ENCODE measurements at places on chromosomes 7 and 10.

GRCh38 chr10:72783410-72783833 is 91.5 kb downstream of the MCU start:
- DNase-seq = no peak

DNA sequence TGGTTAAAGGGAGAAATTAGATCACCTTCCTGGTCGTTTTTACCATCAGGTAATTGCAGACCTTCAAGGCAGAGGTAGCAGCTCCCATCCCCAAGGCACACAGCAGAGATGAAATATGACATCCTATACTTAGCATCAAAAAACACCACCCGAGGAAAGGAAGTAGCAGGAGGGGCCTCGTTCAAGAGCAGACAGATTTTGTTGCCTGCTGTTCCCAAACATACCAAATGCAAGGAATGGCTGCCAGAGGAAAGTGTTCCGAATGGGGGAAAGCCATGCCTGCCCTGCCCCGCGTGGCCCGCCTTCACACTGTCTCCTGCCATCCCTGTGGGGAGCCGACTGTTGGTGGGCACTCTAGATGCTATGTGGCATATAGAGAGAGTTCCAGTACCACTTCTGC is 18.0 kb downstream of the FKBP6 start:
- DNase-seq = no peak

DNA sequence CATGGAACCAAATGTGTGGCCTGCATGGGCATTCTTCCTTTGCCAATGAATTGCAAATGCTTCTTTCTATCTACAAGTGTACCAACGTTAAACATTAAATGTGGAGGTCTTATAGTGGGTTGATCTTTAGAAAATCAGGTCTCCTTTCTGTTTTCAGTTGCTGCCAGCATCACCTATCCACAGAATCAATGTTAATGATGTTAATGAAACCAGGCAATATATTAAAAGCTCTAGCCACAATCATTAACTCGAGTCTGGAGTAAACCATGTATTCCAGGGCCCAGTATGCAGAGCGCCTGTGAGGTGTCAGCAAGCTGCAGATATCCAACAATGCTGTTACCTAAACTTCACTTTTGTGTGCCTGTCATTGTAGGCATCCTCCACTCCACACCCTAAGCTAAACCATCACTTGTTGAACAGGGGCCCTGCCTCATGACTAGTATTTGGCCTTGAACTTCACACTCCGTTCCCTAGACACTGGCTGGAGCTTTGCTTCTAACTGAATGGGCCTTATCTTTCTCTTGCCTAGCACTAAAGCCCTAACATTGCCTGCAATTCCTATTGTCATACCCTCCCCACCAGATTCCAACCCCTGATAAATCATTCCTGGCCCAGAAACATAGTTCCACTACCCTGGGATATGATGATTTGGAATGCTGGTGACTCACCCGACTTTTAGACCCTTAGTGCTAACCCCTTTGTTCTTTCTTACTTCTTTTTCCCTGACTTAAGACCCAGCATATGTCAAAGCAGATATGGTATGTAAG is 24.3 kb upstream of the ITGB8 start:
- peak; percentile 17 for DNase-seq

DNA sequence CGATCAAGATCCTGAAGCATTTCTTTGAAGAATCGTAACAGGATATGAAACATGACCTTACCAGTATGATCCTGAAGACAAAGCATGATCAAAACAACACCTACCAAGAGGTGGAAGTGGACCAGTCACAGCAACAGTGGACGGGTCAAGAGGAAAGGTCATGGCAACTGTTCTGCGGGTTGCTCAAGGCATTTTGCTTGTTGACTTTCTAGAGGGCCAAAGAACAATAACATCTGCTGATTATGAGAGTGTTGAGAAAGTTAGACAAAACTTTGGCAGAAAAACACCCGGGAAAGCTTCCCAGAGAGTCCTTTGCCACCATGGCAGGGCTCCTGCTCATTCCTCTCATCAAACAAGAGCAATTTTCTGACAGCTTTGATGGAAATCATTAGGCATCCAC is 65.6 kb upstream of the LRRC18 start:
- no peak for DNase-seq

DNA sequence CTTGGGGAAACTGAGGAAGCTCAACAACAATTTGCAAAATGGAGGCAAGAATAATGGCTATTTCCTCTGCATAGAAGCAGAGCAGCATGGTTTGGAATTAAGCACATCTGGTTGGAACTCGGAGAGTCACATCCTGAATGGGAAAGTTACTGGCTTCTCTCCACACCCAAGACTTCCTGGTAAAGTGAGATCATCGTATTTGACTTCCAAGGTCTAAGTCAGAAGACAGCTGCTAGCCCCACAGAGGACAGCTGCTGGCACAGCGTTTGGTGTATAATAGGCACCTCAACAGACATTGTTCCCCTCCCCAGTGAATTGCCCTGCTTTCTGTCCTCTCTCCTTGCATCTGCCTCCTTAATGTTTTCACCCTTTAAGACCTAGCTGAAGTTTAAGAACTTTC is 37.0 kb upstream of the NRF1 start:
- DNase-seq = peak; percentile 82

DNA sequence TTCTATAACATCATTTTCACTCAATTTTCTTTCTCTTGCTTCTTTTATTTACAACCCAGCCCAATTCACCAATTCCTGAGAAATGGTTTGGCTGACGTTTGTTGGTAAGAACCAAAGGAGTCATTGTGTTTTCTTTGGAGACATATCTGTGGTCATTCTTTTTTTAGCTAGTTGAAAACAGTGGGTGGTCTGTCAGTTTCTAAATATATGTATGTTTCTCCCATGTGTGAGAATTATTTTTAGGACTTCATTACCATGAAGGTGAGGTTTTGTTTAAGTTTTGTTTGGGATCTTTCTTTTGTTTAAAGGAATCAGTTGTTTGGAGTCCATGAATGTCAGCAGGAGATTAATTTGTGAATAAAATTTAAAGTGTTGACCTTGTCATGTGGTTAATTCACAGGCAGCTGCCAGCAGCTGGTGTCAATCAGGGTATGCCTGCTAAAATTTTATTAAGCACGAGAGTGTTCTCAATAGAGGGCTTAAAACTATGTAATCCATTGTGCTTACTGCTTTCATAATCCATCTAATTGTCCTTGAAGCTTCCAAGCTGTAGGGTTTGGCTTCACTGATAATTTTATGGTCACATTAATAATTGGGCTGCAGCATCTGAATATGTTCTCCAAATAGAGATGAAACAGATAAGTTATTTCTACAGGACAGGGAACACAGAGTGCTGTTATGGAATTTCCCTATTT is 38.7 kb downstream of the INSYN2A start:
- DNase-seq = no peak

DNA sequence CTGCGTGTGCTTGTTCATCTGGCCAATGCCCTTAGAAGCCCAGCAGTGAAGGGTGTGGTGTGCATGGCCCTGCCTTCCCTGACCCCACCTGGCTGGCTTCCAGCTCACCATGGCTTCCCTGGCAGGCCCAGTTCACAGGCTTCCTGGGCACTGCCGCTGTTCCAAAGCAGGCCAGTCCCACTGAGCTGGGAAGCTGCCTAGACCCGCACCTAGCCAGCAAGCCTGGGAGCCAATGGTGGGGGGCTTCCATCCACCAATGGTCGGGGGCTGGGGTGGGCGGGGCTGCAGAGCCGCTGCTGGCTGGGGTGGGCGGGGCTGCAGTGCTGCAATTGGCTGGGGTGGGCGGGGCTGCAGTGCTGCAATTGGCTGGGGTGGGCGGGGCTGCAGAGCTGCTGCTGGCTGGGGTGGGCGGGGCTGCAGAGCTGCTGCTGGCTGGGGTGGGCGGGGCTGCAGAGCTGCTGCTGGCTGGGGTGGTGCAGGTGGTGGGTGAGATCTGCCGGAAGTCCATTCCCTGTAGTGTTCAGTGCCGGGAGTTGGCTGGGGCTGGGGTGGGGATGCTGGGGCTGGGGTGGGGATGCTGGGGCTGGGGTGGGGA is 12.4 kb downstream of the CALY start:
- DNase-seq = no peak

DNA sequence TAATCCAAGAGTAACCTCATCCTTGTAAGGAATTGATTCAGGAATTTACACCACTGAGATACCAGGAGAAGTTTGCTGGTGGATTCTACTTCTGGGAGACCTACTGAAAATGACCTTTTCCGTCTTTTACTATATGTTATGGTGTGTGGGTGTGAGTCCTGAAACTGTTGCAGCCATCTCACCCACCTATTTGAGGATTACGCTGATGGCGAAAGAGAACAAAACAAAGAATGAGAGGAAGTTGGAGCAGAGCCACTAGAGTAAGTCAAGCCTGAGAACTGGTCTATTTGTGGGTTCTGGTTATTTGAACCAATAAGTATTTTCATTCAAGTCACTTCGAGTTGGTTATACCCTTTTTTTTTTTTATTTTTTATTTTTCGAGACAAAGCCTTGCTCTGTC is 12.7 kb upstream of the ABCC2 start:
- no peak for DNase-seq

DNA sequence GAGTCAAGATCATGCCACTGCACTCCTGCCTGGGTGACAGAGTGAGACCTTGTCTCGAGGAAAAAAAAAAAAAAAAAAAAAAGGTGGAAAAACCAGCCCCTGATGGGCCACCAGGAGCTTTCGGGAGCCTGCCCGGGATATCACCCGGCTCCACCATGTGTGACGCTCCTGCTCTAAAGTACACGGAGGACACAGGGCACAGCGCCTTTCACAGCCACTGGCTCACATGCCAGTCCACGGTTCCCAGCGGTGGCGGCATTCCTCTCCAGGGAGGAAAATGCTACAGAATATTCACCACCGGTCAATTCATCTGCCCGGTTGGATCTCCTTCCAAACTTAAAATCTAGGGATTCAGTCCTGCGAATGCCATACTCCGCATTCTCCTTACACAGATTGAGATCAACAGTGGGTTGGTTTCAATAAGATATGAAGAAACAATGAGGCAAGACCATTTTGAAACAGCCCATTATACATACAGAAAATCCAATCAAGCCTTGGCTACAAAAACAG is 81.2 kb downstream of the CTBP2 start:
- no peak for DNase-seq

GRCh38 chr10:99456931-99457288 is 26.5 kb upstream of the GOT1 start:
- no peak for DNase-seq

- no peak for DNase-seq
Observed at GRCh38 chr7:30904561-30904960, 7.1 kb upstream of the AQP1 start.

- DNase-seq = no peak
Observed at GRCh38 chr10:87703771-87704170, 44.1 kb downstream of the PAPSS2 start.

GRCh38 chr7:15341817-15342216 is 220.0 kb downstream of the AGMO start:
- no peak for DNase-seq

- DNase-seq = no peak
Observed at GRCh38 chr7:129779602-129780256, 168.2 kb downstream of the NRF1 start.

DNA sequence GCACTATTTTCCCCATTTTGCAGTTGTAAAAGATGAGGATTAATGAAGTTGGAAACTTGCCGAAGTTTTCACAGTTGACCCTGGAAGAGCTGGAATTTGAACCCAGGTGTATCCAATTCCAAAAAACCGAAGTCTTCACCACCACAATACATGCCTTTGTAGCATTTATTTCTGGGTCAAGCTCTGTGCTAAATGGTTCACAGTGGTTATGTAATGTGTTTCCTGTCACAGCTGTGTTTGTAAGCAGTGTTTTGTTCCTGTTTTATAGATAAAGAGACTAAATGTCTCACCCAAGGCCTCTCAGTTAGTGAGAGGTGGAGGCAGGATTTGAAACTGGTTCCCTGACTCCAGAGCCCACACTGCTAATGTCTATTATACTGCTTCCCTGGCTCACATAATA is 17.6 kb downstream of the SFTPA2 start:
- DNase-seq = no peak

GRCh38 chr7:101666741-101667140 is 37.6 kb upstream of the MYL10 start:
- no peak for DNase-seq

- DNase-seq = no peak
Observed at GRCh38 chr7:71350680-71351079, 218.7 kb downstream of the GALNT17 start.

DNA sequence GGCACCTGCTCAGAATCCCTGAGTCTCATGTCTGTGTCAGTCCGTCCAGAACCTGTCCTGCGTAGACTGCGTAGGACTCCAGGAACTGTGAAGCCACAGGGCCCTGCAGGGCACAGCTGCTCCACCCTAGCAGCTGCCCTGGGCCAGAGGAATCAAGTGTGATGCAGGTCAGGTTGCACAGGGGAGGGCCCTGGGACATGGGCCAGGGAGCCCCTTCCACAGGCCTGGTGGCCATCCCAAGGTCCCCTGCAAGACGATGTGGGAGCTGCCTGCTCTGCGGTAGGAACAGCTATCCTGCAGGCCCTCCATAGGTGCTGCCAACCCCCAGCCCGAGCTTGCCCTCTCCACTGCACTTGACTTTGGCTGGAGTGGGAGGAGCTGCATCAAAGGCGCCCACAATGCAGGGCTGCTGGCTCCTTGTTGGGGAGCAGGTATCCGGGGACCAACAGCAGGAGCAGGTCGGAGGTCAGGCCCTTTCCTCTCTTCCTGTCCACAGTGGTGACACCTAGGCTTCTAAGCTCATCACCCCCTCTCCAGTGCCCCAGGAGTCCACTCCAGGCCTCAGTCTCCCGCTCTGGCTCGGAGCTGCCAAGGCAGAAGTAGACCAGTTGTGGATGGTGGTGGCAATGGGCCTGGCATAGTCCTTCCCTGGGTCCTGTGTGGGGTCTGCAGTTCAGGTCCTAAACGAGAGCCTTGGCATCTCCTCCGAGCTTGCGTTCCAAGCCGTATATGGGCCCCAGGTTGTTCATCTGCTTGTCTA is 149.1 kb downstream of the MAPK8 start:
- no peak for DNase-seq

GRCh38 chr7:34406848-34407530 is 251.0 kb upstream of the NPSR1 start:
- DNase-seq = no peak

- no peak for DNase-seq
Observed at GRCh38 chr10:102537948-102538347, 34.2 kb downstream of the SUFU start.

All from kidney capillary endothelial cell (primary cell).